ENCODE measurements at places on chromosomes 1 and 21.

- no peak for DNase-seq
These were observed 63.8 kb upstream of the ETS2 start for GRCh38 chr21:38741950-38742256.

- DNase-seq, result no peak
These were observed 65.2 kb upstream of the TNR start for GRCh38 chr1:175808573-175808972.

DNA sequence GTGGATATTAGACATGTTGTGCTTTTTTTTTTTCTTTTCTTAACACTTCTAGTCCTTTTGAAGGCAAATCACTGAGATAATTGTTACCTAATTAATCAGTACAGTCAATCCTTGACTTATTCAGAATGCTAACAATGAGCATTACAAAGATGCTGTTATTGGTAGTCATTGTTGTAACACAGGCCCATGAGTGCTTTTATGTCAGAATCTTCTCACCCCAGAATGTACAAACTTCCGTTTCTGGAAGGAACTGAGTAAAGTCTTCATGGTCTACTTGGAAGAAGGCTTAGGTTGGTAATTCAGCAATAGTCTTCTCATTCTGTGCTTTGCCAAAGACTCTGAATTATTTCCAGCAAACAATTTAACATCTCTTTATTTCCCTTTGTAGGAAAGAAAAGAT is 3.1 kb downstream of the KCNK1 start:
- no peak for DNase-seq

DNA sequence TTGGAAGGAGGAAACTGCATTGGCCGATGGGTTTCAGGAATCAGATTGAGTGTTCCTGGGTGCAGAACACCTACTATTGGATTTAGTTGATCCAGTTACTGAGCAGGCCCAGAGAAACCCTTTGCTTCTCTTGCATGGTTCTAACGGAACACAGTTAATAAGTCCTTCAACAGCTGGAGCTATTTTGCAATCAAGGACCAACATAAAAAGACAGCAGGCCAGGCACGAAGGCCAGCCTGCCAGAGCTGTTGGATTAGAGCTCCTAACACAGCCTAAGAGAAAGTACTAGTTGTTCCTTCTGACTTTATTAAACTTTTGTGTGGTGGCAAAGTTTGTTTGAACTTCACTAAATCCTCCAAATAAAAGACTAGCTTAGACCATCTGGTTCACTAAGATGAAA is 148.0 kb upstream of the LMO4 start:
- DNase-seq, result no peak

- DNase-seq, result no peak
These were observed 467.1 kb downstream of the LMO4 start for GRCh38 chr1:87795615-87796337.

DNA sequence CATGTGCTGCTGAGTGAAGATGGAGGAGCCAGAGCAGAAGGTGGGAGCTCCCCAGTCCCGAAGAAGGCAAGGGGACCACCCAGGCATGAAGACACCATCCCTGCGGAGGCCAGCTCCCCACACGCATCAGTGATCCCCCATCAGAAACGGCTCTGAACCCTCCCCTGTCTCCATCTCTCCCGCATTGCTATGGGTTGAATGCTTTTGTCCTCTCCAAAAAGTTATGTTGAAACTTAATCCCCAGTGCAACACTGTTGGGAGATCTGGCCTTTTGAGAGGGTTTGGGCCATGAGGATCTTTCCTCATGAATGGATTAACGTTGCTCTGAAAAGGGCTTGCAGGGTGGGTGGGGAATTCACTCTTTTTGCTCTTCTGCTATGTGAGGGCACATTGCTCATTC is 147.6 kb downstream of the AJAP1 start:
- no peak for DNase-seq

GRCh38 chr1:245255783-245256182 is 101.0 kb downstream of the KIF26B start:
- DNase-seq, result no peak

- DNase-seq, result no peak
These were observed 49.1 kb downstream of the VANGL2 start for GRCh38 chr1:160449494-160449893.

- no peak for DNase-seq
These were observed 66.0 kb downstream of the SYDE2 start for GRCh38 chr1:85134583-85135391.

DNA sequence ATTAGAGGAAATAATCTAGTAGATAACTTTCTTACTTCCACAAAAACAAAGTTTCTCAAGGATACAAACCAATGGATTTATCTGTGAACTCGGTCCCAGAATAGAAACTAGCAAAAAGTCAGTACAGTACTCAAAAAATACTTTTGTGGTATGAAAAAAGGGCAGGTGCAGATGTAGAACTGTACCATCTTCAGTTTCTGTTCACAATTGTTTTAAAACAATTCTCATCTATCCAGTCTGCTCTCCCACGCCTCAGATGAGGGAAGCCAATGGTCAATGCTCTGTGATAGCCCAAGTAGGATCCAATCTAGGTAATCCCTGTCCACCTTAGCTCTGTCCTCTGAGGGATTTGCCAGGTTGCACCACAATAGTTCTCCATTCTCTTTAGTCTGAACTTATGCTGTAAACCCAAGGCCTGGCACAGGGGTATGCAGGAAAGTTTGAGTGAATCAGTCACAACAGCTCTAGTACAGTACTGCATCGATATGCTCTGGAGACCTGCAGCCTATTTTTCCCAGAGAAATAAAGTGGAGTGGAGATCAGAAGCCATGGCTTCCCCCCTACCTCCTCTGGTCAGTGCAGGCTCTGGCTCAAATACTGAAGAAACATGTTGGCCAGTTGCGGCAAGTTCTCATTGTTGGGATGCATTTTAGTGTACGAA is 1.4 kb downstream of the KTI12 start:
- no peak for DNase-seq

DNA sequence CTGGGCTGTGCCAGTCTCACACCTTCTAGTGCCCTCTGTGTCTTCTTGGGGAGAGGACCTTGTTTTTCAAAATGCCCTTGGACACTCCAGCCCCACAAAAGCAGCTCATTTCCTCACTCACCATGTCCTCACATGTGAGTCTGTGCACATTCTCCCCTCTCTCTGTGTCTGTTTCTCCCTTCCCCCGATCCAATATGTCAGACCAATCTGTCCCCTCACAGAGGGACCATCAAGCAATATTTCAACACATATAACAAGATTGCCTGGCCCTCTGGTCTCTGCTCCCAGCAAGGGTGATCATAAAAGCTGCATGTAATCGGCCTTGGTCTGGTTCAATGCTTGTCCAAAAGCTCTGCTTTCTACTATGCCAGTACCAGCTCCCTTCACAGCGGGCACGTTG is 261.2 kb downstream of the MATN1 start:
- DNase-seq, result no peak

GRCh38 chr1:16211824-16212223 is 628 bp downstream of the ARHGEF19 start:
- no peak for DNase-seq

DNA sequence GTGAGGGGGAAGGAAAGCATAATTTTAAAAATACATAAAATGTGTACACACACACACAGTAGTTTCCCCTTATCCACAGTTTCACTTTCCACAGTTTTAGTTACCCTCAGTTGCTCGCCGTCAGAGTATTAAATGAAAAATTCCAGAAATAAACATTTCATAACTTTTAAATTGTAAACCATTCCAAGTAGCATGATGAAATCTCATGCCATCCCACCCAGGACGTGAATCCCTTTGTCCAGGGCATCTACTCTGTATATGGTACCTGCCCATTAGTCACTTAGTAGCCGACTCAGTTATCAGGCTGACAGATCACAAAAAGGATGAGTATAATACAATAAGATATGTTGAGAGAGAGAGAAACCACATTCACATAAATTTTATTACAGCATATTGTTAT is 36.2 kb downstream of the EPS15 start:
- DNase-seq, result no peak

- DNase-seq, result no peak
These were observed 43.9 kb upstream of the CRB1 start for GRCh38 chr1:197224160-197224559.

DNA sequence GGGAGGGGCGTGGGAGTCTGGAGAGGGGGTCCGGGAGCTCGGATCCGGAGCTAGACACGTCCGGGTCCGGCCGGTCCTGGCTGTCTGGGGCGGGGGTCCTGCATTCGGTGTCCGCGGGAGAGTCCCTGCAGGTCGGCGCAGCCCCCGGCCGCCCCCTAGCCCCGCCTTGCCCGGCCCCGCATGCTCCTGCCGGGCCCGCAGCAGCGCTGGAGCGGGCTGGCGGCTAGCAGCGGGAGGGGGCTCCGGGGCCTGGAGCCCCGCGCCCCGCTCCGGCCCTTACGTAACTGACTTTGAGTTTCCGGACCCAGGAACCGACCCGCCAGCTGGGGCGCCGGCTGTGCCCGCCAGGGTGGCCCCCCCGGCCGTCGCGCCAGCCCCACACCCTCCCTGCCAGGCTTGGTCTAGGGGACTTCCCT is 26.9 kb upstream of the EPB41 start:
- no peak for DNase-seq

GRCh38 chr1:8347635-8348034 is 29.7 kb downstream of the SLC45A1 start:
- DNase-seq, result no peak

GRCh38 chr1:223355699-223356098 is 8.3 kb downstream of the SUSD4 start:
- no peak for DNase-seq

GRCh38 chr1:205878026-205878425 is 28.1 kb upstream of the PM20D1 start:
- DNase-seq, result no peak

DNA sequence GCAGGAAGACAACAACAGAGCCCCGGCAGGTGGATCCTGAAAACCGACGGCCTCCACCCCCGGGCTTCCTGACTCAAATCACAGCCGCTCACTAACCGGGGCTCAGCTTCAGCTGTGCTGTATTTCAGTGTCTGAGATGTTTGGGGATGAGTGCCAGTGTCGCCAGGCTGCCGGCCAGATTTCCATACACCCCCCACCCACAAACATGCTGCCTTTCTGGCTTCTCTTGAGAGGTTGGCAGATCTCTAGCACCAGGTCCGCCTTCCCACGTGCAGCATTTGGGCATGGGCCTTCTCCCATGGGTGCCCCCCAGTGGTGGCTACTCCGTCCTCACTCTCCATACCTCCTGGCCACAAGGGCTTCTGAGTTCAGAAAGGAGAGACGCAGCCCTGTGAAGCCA is 34.8 kb downstream of the KCNAB2 start:
- no peak for DNase-seq

GRCh38 chr1:233045588-233045987 is 95.2 kb downstream of the NTPCR start:
- DNase-seq, result no peak

- DNase-seq, result no peak
These were observed 5.9 kb upstream of the CHAF1B start for GRCh38 chr21:36379251-36379650.

- no peak for DNase-seq
These were observed 1.5 kb downstream of the ENSA start for GRCh38 chr1:150627826-150628410.

DNA sequence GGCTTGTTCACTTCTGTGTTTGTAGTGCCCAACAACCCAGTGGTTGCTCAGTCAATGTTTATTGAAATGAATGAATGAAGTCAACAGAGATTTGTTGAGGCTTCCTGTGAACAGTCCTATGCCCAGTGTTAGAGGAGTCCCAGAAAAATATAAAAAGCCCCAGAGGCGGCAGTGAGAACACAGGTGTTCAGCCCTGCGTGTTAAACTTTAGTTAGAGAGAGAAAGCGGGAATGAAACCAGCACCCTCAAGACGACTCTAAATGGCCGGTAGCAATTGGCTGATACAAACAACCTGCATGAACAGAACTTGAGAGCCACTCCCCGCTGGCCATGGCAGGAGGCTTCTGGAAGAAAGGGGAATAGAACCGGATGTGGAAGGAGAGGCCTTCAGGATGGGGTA is 22.6 kb downstream of the TMEM51 start:
- DNase-seq, result no peak

Data from 8988T (cell line).